NCI-H345 (cell line): ENCODE measurements at places on chromosomes 6 and 20.

- no peak for DNase-seq
These were observed 65.7 kb downstream of the PYGB start for GRCh38 chr20:25313593-25313992.

- no peak for DNase-seq
These were observed 2.0 kb downstream of the GFRA4 start for GRCh38 chr20:3661060-3661813.

DNA sequence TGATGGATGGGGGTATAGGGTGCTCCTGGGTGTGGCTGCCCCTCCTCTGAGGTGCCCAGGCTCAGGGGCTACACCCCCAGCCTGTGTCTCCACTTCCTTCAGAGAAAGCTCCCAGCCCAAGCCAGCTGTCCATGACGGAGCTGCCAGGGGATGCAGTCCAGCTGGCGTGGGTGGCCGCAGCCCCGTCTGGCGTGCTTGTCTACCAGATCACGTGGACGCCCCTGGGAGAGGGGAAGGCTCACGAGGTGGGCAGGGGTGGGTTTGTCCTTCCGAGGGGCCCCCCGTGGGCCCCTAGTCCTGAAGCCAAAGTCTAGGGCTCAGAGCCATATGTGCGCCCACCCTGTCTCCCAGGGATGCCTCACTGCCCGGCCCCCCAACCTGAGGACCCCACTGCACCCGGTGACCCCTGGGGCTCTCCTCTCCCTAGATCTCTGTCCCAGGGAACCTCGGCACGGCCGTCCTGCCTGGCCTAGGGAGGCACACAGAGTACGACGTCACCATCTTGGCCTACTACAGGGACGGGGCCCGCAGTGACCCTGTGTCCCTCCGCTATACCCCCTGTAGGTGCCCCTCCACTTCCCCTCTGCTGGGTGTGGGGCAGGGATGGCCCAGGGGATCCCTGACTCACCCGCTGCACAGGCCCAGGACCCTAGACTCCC is 19.8 kb downstream of the COL20A1 start:
- no peak for DNase-seq

- peak; percentile 85 for DNase-seq
These were observed 123.0 kb upstream of the FAM184A start for GRCh38 chr6:119201480-119201879.

GRCh38 chr6:27672113-27672799 is 199.4 kb upstream of the ZNF184 start:
- peak; percentile 91 for DNase-seq

- no peak for DNase-seq
These were observed 163.8 kb downstream of the MMUT start for GRCh38 chr6:49299279-49299678.

DNA sequence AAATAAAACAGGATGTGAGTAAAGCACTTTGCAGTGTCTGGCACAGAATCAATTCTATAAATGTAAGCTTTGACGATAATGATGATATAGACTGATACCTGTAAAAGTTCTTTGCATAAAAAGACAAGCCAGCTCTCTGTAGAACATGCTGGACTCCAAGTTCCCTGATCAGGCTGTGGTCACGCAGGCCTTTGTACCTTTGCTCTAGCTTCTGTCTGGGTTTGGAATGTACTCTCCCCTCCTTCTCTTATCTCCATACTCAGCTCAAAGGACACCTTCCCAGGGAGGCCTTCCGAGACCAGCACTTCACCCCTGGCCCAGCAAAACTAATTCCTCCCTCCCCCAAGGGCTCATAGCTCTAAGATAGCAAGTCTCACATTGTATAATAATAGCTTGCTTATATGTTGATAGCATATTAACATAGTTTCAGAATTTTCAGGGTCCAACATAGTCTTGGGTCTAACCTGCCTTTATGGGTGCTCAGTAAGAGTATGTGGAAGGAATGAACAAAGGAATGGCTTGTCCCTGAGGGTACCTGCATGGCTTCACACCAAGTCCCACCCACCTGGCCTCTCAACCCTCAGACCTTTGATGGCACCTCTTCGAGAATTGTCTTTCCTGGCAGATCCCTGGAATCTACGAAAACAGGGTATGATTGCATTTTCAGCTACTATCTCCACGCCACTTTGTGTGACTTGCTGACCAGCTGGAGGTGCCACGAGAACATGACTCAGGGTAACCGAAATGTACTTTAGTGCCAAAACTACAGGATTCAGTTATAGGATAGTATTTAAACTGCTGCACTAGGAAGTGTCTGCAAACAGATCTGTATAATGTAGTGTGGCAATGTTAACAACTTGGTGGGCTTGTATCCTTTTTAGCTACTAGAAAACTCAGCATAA is 41.7 kb upstream of the PIM1 start:
- DNase-seq: no peak

- DNase-seq: no peak
These were observed 112.8 kb downstream of the DACT2 start for GRCh38 chr6:168206661-168207274.

- DNase-seq: no peak
These were observed 775 bp downstream of the PIGU start for GRCh38 chr20:34675993-34676641.

- no peak for DNase-seq
These were observed 63.2 kb downstream of the PYGB start for GRCh38 chr20:25310921-25311728.

GRCh38 chr20:45067558-45067957 is 33.4 kb downstream of the KCNS1 start:
- DNase-seq: no peak

DNA sequence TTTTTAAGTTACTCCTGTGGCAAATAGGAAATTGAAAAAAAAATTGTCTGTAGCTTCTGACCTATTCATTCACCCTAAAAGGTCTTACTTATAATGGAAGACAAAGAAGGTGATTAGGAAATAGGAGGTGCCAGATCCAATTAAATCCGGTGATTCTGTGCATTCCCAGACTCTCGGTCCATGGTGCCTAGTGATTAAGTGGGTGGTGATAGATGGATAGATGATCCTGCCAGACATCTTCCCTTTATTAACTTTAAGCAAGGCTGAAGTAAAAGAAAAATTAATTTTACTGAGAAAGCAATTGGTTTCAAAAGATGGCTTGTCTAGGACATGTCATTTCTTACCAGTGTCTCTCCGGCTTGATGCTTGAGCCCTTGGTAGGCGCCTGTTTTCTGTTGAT is 80.0 kb downstream of the SH3BGRL2 start:
- DNase-seq: no peak

DNA sequence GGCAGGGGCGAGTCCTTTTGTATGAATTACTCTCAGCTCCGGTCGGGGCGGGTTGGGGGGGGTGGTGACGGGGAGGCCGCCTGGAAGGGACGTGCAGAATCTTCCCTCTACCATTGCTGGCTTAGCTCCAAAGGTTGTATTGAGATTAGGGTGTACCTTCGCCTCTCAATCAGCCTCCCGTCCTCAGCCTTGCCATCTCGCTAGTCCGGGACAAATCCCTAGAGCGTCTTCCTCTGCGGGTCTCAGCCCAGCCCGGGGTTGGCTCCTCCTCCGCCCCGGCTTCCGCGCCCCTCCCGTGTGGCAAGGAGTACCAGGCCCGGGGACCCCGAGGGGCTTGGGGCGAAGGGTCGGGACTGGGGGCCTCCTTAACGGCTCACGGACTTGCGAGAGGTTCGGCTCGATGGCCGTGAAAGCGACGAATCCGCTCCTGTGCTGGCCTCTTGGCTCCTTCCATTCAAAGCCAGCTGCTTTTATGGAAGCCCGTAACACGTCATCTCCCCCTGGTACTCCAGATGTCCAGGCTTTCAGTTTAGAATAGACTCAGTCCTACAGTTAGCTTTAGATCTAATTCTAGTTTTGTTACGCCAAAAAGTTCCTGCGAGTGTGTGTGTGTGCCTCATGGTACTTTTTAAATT is 636 bp upstream of the EEF1A1 start:
- DNase-seq: peak; percentile 81

DNA sequence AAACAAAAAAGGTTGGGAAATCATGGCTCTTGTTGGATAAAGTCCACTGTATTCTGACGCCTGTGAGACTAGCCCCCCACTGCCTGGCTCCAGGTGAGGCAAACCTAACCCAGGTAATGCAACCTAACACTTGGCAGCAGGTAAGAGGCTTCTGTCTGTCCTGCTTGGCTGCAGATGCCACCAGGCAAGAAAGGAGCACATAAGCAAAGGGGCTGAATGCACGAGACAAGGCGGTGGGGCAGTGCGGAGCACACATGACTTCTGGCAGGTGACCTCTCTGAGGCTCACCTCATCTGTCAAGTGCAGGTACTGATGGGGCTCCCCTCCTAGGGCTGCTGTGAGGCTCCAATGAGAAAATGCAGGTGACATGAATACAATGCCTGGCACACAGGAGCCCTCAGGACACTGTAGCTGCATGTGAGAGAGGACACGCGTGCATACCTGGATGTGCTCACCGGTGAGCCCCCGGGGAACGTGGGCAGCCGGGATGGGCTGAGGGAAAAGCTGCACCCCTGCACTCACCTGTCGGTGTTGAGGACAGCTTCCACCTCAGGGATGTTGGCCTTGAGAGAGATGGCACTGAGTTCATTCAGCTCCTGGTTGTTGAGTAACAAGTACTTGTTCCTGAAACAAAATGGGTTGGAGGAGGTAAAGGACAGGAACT is 54.1 kb downstream of the MYH7B start:
- no peak for DNase-seq

GRCh38 chr6:99014061-99014460 is 66.3 kb upstream of the FBXL4 start:
- no peak for DNase-seq

DNA sequence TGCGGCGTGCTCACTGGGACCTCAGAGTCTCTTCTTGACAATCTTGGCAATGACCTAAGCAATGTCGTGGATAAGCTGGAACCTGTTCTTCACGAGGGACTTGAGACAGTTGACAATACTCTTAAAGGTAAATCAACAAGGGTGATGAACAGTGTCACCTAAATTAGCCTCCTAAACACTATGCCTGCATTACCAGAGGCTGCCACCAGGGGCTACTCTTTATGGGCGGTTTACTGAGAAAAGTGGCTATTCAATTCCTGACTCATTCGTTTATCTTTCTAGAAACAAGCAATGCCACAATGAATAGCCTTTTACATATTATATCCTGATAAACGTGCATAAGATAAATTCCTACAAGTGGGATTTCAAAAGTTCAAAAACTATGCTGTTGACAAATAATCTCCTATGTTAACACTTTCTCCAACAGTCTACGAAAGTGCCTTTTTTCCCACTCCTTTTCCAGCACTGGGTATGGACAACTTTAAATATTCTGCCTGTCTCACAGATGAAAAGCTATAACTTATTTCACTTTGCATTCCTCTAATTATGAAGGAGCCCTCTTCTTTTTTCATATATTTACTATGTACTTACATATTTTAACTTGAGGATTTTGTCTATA is 1.3 kb downstream of the BPIFA2 start:
- no peak for DNase-seq

DNA sequence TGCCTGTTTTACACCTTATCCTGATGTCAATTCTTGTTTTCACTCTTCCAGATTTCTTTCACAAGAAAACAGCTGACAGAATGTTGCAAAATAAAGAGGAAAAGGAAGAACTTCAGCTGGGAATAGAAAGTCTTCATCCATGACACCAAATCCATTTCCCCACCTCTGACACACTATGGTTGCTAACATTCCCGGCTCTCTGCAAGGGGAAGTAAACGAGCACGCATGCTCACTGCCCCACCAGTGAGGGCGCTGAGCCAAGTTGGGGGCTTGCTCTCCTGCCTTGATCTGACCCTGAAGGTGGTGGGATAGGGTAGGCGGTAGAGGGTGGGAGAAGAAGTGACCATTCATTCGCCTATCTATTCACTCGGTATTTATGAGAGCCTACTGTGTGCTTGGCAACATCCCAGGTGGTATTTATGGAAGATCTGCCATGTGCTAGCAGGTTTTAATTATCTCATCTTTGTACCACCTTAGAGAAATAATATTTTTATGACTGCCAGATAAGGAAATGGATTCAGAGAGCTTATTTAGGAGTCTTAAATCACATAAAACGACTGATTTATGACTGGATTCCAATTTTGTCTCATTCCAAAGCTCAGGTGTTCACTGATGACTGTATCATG is 206.2 kb downstream of the FOXC1 start:
- DNase-seq: no peak

- peak; percentile 86 for DNase-seq
These were observed 647 bp downstream of the AK9 start for GRCh38 chr6:109690373-109690736.

DNA sequence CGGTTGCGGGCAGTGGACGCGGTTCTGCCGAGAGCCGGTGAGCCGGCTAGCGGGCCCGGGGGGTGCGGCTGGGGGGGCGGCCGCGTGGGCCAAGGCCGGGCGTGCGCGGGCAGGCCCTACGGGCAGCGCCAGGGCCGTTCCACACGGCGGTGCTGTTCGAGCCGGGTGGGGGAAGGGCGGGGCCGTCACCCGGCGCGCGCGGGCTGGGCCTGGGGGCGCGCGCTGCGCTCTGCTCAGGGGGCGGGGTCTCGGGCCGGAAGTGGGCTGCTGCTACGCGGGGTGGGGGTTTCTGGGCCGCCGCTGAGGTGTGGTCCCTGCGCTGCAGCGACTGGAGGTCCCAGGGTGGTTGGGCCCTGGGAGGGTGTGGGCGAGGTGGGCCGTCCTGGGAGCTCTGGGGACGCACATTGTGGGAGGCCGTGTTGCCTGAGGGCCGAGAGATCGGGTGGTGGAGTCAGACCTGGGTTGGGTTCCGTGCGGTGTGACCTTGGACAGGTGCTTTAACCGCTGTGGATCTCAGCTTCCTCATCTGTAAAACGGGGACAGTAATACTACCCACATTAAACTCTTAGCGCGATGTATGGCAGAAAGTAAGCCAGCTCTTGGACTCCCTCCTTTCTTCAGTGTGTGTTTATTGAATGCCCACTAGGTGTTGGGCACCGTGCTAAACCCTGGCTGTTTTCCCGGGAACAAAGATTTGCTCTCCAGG is 391 bp downstream of the MAPRE1 start:
- DNase-seq: peak; percentile 87

GRCh38 chr6:87572021-87572420 is 17.8 kb downstream of the RARS2 start:
- no peak for DNase-seq

GRCh38 chr6:45483501-45483900 is 105.8 kb upstream of the SUPT3H start:
- DNase-seq: no peak

- DNase-seq: peak; percentile 38
These were observed 8.9 kb upstream of the AHI1 start for GRCh38 chr6:135506270-135506997.

- no peak for DNase-seq
These were observed 279.2 kb downstream of the PTPRK start for GRCh38 chr6:128241216-128241615.

- no peak for DNase-seq
These were observed 152.1 kb downstream of the LY86 start for GRCh38 chr6:6740595-6740994.

- DNase-seq: no peak
These were observed 103.7 kb downstream of the MYO6 start for GRCh38 chr6:75852721-75853120.

DNA sequence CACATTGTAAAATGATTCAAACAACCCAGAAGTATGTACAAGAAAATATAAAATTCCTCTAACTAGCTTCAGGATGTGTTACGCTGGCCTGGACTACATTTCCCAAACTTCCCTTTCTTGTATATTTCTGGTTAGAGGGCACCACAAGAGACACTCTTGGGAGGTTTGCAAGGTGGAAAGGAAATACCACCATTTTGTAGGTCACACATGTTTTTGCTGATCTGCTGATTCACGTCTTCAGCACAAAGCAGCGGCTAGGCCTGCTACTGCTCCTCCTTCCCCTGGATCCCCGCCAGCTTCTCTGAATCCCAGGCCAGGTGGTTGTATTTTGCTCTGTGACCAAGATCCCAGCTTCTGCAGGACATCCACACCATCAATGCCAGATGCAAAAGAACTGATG is 104.2 kb downstream of the AGPAT4 start:
- peak; percentile 85 for DNase-seq
